Bronchus fibroblast of lung (primary cell): ENCODE measurements at places on chromosomes 5 and 9. TPM values are rescaled to one million over a fixed set of nuclear protein-coding genes. Genes with fewer than 3 reads are reported as not detected.

The CAMK4 gene
- 8.6 and 9.9 TPM in 2 replicates for total RNA-seq

The PHF19 gene
- 86.2 and 91.1 TPM in 2 replicates for total RNA-seq

The IL3 gene
- total RNA-seq: not detected in 2 replicates

The TOPORS gene
- total RNA-seq: 9.1 and 10.9 TPM in 2 replicates

The EQTN gene
- total RNA-seq: not detected in 2 replicates

The SGCD gene
- total RNA-seq: 1.0 and 1.3 TPM in 2 replicates

The TAS2R1 gene
- not detected in 2 replicates for total RNA-seq

The PCDHGA2 gene
- 0.50 and 0.59 TPM in 2 replicates for total RNA-seq

The MLANA gene
- total RNA-seq: not detected in 2 replicates

The CXCL14 gene
- total RNA-seq: not detected in 2 replicates

The OTP gene
- total RNA-seq: not detected in 2 replicates

The CDKN2A gene
- 5.7 and 10.0 TPM in 2 replicates for total RNA-seq

The CLIC3 gene
- total RNA-seq: 1.3 and 4.0 TPM in 2 replicates

The ANKRD33B gene
- total RNA-seq: 3.7 and 4.0 TPM in 2 replicates

The SLCO6A1 gene
- not detected in 2 replicates for total RNA-seq

The TGFBR1 gene
- total RNA-seq: 10.7 and 11.9 TPM in 2 replicates

The GABRP gene
- not detected in 2 replicates for total RNA-seq

The HNRNPK gene
- total RNA-seq: 534 and 552 TPM in 2 replicates

The PCDH12 gene
- total RNA-seq: under 0.01 TPM in 1 of 2 replicates, not detected in the other

The PARP8 gene
- 3.3 and 3.4 TPM in 2 replicates for total RNA-seq

The FEM1C gene
- total RNA-seq: 10.1 and 10.4 TPM in 2 replicates

The PPP3R2 gene
- not detected in 2 replicates for total RNA-seq

The SHISAL2B gene
- not detected in 2 replicates for total RNA-seq

The EXOC3 gene
- total RNA-seq: 28.1 and 31.8 TPM in 2 replicates

The ARHGEF28 gene
- 9.2 and 10.7 TPM in 2 replicates for total RNA-seq

The OR2S2 gene
- not detected in 2 replicates for total RNA-seq

The C5orf58 gene
- not detected in 2 replicates for total RNA-seq
